ENCODE measurements at places on chromosomes 7 and 10.

- no peak for DNase-seq
These were observed 818.3 kb upstream of the POT1 start for GRCh38 chr7:125747966-125748365.

DNA sequence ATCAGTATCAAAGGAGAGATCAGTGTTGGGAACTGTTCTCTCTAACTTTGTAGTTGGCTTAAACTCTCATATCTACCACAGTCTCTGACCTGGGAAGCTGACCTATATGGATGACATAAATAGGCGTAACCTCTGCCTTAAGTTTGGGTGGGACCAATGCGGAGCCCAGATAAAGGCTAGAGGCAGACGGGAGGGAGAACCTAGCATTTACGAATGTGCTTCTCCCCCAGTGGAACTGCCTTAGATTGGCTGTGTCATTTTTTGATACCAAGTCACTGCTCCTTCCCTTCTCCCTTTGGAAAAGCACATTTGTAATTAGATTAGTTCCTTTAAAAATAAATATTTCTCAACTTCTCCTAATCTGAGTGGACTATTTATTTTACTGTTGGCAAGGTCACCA lies 23.7 kb upstream of the LRRN3 start:
- DNase-seq: no peak

- DNase-seq: no peak
These were observed 109.5 kb downstream of the PARP12 start for GRCh38 chr7:139953229-139953628.

- DNase-seq: no peak
These were observed 81.9 kb downstream of the KCNMA1 start for GRCh38 chr10:77555591-77556212.

DNA sequence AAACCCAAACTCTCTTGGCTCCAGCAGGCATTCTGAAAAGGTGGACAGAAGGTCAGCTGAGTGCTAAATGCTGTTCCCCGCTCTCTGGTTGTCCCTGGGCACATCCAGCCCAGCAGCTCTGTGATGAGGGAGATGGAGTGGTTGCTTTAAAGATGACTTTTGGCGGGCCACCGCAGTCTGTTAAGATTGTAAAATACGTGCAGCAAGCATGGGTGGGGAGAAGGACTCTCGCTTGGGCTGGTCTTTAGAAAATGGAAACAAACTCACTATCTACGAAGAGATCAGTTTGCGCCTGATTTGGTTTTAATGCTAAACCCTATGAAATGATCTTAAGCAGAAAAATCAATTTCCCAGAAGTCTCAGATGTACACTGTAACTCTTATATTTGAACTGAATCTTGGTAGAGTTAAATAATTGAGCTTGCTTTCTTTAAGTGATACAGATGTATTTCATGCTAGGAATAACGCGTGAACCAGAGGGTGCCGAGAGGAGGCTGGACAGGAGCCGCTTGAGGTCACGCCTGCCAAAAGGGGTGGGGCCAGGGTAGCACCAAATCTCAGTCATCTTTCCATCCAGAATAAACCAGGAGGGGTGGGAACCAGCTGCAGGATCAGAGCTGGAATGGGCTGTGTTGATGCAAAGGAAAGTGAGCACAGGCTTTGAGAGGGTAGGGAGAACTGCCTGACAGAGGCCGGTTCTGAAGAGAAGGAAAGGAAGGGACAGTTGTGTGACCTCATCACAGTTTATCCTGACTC lies 170.2 kb upstream of the MKI67 start:
- DNase-seq: no peak

DNA sequence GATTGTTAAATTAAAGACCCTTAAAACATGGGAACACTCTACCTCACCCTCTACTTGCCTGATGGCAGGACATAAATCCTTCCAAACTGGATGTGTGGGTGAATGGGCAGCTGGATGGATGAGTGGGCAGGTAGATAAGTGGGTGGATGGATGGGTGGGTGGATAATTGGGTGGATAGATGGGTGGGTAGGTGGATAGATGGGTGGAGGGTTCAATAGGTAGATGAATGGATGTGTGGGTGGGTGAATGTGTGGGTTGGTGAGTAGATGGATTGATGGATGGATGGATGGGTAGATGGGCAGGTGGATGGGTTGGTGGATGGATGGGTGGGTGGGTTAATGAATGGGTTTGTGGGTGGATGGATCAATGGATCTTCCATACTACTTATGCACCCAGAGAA lies 18.9 kb upstream of the FFAR4 start:
- no peak for DNase-seq

- no peak for DNase-seq
These were observed 107.0 kb upstream of the PDE1C start for GRCh38 chr7:32177232-32177631.
